ENCODE measurements at places on chromosomes 12 and 14.

DNA sequence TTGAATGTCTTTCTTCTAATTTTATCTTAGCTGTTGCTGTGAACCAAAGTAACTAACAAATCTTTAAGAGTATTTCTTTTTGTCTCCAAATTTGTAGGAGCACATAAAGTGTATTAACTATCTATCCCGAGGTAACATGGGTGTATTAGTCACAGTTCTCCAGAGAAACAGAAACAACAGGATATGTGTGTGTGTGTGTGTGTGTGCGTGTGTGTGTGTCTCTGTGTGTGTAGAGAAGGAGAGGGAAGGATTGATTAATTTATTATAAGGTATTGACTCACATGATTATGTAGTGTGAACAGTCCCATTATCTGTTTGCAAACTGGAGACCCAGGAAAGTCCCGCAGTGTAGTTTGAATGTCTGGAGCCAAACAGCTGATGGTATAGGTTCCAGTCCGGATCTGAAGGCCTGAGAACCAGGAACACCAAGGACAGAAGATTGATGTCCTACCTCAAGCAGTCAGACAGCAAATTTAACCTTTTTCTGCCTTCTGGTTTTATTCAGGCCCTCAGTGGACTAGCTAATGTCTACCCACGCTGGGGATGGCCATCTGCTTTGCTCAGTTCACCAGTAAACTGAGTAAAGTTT, 14.4 kb downstream of the G2E3 start:
- DNase-seq = no peak

DNA sequence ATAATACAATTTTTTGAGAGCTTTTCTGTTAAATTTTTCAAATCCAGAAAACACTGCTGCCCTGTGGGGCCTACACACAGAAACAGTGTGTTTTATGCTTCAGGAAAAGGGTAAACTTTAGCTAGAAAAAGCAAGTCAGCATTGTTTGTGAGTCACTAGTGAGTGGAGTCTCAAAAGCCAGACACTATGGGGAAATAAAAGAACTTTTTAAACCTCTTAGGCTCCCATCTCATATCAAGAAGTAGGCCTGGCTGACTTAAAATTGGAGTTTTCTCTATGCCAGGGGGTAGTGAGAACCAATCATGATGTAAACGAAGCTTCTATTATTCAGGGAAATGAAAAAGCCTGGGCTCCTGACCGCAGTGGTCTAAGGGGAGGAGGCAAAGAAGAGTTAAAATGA, 12.6 kb downstream of the GPR65 start:
- DNase-seq = no peak

- no peak for DNase-seq
These were observed 24.5 kb downstream of the WDR20 start for GRCh38 chr14:102164241-102164641.

- no peak for DNase-seq
These were observed 48.4 kb downstream of the NDUFA12 start for GRCh38 chr12:94954948-94955592.

- no peak for DNase-seq
These were observed 12.3 kb upstream of the FBXO21 start for GRCh38 chr12:117202556-117202955.

Measured in NCI-H1930 (cell line).